ENCODE measurements at places on chromosomes 3 and 15.

DNA sequence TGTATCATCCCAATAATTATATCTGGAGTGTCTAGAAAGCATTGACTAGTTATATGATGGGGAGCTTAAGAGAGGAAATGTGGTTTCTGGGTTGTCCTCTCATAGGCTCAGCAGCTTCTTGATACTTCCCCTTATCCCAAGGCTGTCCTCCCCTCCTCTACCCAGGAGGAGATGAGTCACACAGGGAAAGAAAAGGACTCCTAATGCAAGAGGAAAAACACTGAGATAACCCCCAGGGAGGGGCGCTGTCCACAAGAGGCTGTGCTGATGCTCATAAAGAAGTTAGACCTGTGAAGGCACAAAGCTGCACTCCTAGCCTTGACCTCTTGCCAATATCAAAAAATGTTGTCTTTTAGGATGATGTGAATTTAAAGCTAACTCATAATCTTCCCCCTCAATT, 28.8 kb upstream of the GYG1 start:
- no peak for DNase-seq

GRCh38 chr3:48180531-48181253, 7.5 kb downstream of the CDC25A start:
- DNase-seq = no peak

- DNase-seq = no peak
Observed at GRCh38 chr3:65713016-65713415, 325.7 kb downstream of the MAGI1 start.

DNA sequence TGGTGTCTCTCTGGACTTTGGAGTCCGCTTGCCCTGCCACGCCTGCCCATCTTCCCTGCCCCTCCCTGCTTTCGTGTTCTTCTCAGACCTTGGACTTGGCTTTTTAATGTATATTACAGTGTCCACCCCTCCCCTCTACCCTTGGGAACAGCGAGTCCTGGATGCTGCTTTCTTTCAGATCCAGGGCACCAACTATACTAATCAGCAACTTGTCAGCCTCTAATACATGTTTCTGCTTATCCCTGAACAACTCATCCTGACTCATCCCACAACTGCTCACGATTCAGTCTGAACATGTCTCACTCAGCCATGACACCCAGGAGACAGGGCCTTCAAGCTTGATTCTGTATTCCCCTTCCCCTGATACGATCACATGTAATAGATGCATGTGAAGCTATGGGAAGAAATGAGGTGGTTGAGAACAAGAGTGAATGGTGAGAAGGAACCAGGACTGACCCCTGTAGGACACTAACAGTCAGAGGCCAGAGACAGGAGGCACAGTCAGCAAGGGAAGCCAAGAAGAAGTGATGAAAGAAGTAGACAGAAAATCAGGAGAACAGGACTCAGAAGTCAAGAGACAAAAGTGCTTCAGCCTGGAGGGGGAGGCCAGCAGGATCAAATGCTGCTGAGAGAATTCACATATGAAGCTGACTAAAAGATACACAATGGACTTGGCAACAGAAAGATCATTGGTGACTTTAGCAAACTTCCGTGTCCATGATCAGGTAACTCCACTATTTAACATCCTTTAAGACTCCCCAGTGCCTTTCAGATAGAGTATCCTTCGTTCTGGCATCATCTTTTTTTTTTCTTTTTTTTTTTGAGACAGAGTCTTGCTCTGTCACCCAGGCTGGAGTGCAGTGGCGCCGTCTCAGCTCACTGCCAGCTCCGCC, 35.4 kb downstream of the BCL2L10 start:
- no peak for DNase-seq

GRCh38 chr3:87398168-87398801, 121.9 kb upstream of the POU1F1 start:
- DNase-seq = no peak

- no peak for DNase-seq
Observed at GRCh38 chr15:25596644-25597562, 158.1 kb upstream of the UBE3A start.

GRCh38 chr3:43659250-43659880, 31.4 kb upstream of the ABHD5 start:
- no peak for DNase-seq

GRCh38 chr15:92273723-92274122, 120.0 kb upstream of the ST8SIA2 start:
- DNase-seq = no peak

DNA sequence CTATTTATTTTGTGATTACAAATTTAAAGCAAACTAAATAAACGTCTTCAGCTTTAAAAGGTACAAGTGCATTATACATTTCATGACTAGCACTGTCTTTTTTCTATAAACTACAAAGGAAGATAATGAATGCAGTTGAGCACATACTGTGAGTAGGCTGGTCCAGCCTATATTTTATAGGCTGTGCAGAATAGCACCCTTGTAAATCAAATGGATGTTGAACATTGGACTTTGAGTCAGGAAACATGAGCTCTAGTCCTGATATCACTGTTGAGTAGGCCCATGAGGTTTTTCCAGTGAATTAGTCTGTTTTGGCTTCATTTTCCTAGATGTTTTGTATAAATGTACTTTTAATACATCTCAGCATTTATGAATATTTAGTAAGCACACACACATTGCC, 447.3 kb upstream of the KCNMB2 start:
- no peak for DNase-seq

DNA sequence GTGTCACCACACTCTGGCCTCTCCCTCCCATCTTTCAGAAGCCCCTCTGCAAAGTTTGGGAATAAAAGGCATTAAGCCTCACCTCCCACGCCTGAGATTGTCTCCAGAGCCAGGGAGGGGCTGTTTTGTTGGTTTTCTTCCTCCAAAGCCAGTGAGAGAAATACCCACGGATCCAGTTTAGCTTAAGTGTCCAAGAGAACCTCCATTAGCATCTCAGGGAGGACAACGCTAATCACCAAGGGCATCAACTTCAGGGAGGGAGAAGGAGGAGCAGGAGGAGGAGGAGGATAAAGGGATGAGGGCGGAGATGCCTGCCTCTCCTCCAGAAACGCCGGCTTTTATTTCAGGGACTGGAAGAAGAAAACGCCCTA, 101.6 kb downstream of the SRGAP3 start:
- DNase-seq = no peak

DNA sequence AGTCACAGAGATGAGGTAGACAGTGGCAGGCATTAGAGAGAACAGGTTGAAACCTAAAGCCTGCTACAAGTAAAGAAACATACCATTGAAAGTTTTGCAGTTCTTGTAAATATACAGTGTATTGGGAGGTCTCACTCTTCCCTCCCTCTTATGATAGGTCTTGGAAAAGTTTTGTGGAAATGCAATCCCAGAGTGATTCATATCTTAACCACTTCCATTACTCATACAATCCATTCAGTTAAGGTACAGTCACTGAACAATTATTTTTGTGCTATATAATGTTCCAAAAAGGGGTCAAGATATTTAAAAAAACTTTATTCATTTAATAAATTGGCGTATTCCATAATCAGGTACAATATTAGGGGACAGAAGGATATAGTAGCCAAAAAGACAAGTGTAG, 737.7 kb upstream of the ALCAM start:
- DNase-seq = no peak

DNA sequence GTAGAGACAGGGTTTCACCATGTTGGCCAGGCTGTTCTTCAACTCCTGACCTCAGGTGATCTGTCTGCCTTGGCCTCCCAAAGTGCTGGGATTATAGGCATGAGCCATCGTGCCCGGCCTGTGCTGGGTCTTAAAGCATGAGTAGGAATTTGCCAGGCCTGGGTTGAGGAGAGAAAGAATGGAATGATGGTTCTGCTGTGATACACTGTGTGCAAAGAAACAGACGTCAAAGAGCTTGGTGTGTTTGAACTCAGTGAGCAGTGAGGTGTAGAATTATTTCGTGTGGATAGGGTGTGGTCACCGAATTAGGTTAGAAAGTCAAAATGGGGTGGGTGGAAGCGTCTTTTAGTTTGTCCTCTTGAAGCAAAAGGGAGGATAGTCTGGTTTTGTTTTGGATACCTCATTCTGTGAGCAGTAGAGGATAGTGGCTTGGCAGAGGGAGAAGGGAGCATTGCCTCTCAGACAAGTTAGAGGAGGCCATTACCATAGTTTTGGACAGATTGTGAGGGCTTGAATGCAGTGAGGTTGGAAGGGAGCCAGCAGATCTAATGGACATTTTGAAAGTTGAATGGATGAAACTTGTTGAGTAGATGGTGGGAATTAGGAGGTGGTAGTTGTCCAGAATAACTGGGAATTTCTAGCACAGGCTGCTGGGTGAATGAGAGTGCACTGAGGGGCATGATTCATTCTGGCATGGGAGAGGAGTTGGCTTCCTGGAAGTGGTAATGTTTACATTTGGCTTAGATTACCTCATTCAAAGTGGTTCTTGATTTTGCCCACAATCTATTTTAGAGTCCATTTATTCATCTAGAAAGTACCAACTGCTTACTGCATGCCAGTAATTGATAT, 27.2 kb downstream of the AKAP13 start:
- DNase-seq = no peak

DNA sequence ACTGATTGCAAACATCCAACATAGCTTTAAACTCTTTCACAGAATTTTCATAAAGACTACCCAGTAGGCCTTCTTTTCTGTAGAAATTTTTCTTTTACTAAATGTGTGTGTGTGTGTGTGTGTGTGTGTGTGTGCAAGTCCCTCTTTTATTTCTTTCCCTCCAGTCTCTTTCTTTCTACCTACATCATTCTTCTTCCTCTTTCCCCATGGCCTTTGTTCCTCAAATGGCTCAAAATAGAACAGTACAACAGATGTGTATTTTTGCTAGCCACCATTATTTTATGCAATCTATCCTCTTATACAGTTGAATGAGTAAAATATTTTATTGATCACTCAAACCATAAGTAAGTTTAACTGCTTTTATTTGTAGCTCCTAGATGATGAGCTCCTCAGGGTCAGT, 76.4 kb downstream of the USF3 start:
- DNase-seq = no peak

- no peak for DNase-seq
Observed at GRCh38 chr3:52539010-52539653, 2.7 kb downstream of the UQCC5 start.

DNA sequence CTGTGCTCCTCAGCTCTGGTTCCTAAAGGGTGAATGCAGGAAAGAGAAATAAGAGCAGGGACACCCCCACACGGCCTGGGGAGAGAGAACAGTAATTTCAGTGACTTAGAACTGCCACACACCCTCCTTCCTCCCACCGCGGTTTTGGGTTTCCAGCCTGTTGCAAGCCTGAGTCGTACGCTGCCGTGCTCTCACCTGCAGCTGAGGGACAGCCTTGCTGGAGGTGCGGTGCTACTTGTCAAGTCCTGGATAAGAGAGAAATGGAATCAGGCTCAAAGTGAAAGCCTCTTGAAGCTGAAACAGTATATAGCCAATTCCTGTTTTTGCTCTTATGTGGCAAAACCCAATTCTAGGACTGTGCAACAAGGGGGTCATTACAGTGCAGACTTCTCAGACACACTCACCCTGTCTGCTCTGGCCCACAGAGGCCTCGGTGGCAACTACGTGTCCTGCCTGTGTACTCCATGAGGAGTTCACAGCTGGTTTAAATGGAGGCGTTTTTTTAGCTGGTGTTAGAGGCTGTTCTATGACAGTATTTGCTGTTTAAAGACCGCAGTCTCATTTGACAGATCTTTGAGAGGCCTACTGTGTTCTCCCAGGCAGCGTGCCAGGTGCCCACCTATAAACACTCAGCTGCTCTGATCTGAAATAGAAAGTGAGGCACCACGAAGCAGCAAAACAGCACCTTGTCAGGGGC, 42.9 kb downstream of the TBC1D2B start:
- no peak for DNase-seq

GRCh38 chr15:77402740-77403379, 17.0 kb downstream of the PEAK1 start:
- no peak for DNase-seq

DNA sequence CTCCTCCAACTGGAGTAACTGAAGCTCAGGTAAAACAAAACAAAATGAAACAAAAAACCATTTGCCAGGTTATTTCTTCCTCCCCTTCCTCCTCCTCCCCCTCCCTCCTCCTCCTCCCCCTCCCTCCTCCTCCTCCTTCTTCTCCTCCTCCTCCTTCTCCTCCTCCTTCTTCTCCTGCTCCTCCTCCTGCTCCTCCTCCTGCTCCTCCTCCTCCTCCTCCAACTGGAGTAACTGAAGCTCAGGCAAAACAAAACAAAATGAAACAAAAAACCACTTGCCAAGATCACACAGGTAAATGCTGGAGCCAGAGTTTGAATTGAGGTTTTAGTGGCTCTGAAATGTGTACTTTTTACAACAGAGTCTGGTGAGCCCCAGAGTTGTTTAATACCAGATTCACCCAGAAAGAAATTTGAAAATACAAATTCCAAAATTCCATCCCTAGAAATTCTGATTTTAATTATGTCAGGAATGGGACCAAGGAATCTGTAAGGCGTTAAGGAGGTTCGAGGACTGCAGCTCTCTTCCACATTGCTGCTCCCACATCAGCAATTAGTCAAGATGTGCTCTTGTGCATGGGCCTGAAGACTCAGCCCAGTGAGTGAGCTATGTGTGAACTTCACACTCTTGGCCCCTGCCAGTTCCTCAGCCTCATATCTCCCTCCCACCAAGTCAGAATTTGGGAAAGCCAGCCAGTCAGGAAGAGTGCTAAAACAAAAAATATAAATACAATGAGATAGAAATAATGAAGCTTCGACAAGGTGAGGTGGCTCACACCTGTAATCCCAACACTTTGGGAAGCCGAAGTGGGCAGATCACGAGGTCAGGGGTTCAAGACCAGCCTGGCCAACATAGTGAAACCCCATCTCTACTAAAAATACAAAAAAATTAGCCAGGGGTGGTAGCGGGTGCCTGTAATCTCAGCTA, 31.6 kb upstream of the ZNF770 start:
- no peak for DNase-seq

DNA sequence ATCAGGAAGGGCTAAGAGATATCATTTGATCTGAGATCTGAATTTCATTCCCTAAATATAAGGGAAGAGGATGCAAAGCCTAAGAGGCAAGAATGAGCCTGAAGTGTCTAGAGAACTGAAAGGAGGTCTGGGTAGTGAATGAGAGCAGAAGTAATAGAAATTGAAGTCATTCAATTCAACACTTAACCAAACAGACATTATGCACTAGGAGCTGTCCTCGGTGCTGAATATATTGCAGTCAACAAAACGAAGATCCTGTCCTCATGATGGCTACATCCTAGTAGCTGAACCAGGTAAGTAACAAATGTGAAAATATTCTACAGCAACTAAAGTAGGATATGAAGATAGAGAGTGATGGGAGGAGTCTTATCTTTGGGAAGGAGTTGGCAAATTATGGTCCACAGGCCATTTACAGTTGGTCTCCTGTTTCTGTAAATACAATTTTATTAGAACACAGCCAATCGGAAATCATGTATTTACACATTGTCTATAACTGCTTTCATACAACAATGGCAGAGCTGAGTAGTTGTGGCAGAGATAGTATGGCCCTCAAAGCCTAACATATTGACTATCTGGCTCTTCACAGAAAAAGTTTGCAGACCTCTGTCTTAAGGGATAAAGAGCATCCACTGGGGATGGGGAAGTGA, 192.9 kb upstream of the CADPS start:
- no peak for DNase-seq

- no peak for DNase-seq
Observed at GRCh38 chr3:148036331-148036876, 627.2 kb downstream of the ZIC1 start.

- no peak for DNase-seq
Observed at GRCh38 chr3:95750097-95750496, 1064.3 kb upstream of the EPHA6 start.
